ENCODE measurements at places on chromosomes 16 and 17. TPM values are rescaled to one million over a fixed set of nuclear protein-coding genes. Genes with fewer than 3 reads are reported as not detected.
A peak's percentile ranks its signal among the peaks of the same experiment; 100 is the strongest.

- H3K27me3 ChIP-seq: no peaks in the 10 kb centered on the region
- DNase-seq: no peak
- H3K27ac ChIP-seq: no peak overlapping the region
- no peaks in the 10 kb centered on the region for H3K36me3 ChIP-seq
- H3K4me3 ChIP-seq: no peak overlapping the region
Observed at GRCh38 chr17:10792151-10792550, 11.7 kb downstream of the TMEM238L start.

The CCDC40 gene
- polyA plus RNA-seq: 1.1 TPM

DNA sequence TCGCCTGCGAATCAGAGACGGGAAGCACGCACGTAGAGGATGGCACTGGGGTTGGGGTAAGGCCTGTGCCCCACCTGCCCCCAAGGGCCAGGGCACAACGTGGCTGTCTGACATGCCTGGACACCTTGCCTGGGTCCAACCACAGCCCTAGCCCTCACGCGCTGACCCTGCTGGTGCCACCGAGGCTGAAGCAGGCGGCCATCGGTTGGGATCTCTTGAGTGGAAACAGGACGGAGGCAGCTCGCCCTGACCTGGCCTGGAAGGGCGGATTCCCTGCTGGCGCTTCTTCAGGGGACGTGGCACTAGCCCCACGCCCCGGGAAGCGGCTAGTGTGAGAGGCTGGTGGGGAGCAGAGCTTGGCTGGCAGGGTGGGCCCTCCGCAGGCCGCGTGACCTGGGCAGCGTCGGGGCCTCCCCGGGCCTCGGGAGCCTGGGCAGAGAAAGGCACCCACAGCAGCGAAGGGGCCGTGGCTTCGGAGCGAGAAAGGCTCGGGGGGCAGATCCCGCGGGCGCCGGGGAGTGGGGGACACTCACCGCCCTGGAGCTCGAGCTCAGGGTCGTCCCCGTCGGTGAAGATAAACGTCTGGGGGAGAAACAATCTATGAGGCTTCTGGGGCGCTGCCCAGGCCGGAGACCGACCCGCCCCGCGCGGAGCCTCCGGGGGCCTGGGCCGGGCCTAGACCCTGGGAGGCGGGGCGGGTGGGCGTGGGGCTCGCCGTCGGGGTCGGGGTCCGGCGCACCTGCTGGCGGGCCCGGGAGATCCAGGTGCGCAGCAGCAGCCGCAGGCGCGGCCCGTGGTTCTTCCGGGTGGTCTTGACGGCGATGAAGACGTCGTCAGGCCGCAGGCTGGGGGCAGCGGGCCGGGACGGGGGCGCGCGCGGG, 610 bp downstream of the RFNG start:
- no peaks in the 10 kb centered on the region for H3K27me3 ChIP-seq
- H3K27ac ChIP-seq: no peak overlapping the region

DNA sequence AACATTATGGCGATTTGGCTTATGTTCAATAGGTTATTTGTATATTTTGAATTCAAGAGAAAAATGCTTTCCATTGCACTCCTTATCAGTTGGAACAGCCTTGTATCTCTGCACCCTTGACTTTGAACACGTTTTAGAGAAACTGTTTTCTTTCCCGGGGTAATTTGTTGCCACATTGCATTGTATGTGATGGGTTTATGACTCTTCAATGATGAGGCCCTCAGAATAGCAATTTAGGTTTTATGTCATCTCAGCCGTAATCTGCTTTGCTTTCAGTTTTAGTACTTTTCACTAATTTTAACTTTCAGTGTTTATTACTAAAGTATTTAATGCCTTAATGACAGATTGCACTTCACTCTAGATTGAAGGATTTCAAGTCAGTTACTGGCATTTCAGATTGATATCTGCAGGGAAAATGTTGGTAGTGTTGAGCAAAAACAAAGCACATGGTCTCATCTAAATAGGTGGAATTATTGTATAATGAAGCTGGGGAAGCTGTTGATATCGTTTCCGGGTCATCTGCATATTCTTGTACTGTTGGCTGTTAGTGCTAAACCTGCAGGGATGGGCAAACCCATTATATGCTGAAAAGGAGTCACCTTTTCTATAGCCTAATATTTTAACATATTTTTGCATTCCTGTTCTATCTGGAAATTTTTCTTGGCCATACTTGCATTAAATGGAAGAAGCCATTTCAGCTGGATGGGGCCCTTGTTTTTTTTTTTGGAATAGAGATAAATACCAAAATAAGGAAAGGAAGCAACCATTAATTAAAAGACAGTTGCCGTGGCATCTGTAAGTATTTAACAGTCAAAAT, 2.0 kb downstream of the LUC7L3 start:
- H3K36me3 ChIP-seq: no peaks in the 10 kb centered on the region
- no peak overlapping the region for H3K27ac ChIP-seq
- peaks cover 22% of the 10 kb centered on the region for H3K4me1 ChIP-seq
- H3K27me3 ChIP-seq: no peaks in the 10 kb centered on the region
- peak overlapping the region; percentile 98 for H3K4me3 ChIP-seq

DNA sequence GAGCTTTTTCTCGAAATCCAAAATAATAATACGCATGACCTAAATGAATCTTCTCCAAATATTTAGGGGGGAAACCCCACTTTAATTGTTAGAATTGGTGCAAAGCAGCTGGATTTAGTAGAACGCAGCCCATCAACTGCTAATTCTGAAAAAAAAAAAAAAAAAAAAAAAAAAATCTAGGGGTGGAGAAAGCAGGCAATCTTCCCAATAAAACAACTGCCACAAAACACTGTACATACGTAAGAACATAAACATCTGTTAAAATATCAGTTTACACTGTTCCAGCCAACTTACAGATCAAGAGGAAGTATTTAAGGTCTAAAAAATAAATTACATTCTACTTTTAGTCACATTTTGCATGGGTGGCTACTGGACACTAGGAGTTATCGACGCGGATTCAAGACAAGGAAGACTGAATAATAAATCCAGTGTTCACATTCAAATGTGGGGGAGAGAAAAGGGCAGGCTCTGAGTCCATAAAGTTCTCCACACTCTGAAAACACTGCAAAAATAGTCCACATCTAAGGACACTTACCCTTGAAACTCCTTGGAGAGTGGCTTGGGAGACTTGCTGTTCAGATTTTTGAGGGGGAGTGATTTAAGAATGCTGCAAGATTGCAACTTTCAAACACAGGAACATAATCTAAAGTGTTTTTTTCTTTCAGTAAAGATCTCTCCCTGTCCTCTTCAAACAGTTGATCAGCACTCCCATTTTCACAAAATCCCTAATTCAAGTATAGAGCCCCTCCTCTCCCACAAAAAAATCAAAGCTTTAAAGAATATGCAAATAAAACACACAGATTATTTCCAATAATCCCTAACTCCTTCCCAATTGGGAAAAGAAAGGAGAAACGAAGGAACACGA, 1.3 kb downstream of the APPBP2 start:
- no peaks in the 10 kb centered on the region for H3K27me3 ChIP-seq
- peak overlapping the region; percentile 86 for H3K27ac ChIP-seq
- peaks cover 11% of the 10 kb centered on the region for H3K4me1 ChIP-seq
- no peaks in the 10 kb centered on the region for H3K36me3 ChIP-seq

GRCh38 chr17:50129353-50129727, 620 bp downstream of the SAMD14 start:
- peaks cover 2% of the 10 kb centered on the region for H3K36me3 ChIP-seq
- no peak for DNase-seq
- no peak overlapping the region for H3K27ac ChIP-seq
- peaks cover 21% of the 10 kb centered on the region for H3K4me1 ChIP-seq

The GRAP gene
- 40.7 TPM for polyA plus RNA-seq

DNA sequence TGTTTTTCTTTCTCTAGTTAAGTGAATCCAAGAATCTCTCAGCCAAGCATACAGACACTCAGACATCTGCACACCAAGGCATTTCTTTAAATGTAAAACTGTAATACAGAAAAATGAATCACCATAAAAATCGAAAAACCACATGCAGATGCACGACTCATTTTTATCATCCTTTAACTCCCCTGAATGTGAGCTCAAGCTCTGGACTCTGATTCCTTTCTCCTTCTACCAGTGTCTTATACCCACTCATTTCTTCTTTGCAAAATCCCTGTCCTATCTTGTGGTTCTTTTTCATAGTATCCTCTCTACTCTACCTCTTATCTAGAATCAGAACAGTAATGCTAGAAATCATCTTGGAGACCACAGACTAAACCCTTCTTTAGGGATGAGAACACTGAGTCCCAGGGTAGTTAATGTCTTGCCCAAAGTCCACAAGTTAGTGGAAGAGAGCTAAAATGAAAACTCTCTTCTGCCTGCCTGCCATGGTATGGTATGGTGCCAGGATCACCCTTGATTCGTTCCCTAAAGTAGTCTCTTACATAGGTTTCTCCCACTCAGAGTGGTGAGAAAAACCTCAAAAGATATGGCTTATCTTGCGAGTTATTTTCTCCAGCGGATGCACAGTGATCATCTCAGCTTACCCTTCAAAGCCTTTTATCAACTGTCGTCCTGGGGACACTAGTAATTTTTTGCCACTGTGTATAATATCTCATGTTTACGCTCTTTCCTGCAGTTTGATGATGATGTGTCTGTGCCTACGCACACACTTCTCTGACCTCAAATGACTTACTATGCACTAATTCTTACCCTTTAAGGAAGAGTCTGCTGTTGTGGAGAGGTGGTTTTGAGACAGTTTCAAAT, 30.2 kb downstream of the BRD7 start:
- H3K36me3 ChIP-seq: peaks cover 8% of the 10 kb centered on the region
- no peaks in the 10 kb centered on the region for H3K27me3 ChIP-seq
- no peaks in the 10 kb centered on the region for H3K4me1 ChIP-seq
- no peak overlapping the region for H3K4me3 ChIP-seq

The GPR142 gene
- not detected for polyA plus RNA-seq

The RBFOX1 gene
- polyA plus RNA-seq: not detected

DNA sequence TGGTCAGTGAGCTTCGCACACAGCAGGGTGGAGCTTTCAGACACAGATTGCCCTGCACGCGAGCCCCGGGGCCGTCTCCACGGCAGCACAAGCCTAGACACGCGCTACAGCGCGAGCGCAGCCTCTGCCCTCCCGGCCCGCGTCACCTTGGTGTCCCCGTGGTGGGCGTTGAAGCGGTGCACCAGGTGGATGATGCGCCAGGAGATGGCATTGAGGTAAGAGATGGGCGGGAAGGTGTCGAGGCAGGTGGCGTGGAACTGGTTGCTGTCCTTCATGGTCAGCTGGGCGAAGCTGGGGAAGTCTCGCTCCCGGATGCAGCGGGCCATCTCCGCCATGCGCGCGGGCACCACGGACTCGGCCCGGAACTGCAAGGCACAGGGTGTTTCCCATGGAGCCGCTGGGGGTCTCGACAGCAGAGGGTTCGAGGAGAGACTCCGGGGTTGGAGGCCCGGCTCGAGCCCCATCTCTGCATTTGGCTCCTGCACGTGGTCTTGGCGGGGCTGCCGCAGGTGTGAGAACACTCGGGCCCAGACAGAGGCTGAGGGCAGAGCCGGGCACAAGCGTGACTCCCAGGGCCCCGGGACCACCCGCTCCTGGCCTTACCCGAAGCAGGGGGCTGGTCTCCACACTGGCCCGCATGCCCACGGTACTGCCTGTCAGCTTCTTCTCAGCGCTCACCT, 4.3 kb upstream of the CYBA start:
- no peak overlapping the region for H3K27ac ChIP-seq
- no peak for DNase-seq
- H3K27me3 ChIP-seq: no peaks in the 10 kb centered on the region

Data from endothelial cell of umbilical vein (primary cell).